ENCODE measurements at places on chromosomes 12 and 14. TPM values are rescaled to one million over a fixed set of nuclear protein-coding genes. Genes with fewer than 3 reads are reported as not detected.

The KIF26A gene
- polyA plus RNA-seq = 10.0 TPM

The NCAPD2 gene
- polyA plus RNA-seq = 38.5 TPM

- no peak for DNase-seq
Observed at GRCh38 chr14:104303705-104304425, 165.5 kb downstream of the KIF26A start.

The C1R gene
- polyA plus RNA-seq = 99.1 TPM

GRCh38 chr12:104183443-104183842 is 32.1 kb upstream of the TXNRD1 start:
- DNase-seq = no peak

DNA sequence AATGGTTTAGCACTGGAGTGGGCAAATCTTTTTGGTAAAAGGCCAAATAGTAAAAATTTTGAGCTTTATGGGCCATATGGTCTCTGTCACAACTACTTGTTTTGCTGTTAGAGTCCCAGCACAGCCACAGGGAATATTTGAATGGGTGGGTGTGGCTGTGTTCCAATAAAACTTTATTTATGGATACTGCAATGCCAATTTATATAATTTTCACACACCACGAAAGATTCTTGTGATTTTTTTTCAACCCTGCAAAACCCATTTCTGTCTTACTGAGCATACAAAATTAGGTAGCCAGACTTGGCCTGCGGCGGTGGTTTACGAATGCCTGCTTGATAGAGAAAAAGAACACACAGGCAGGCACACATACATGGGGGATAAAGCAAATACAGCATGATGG is 28.3 kb downstream of the TMEM120B start:
- no peak for DNase-seq

- no peak for DNase-seq
Observed at GRCh38 chr12:13627536-13627935, 353.9 kb downstream of the GRIN2B start.

The ADSS1 gene
- polyA plus RNA-seq = 29.1 TPM

The TCHP gene
- polyA plus RNA-seq = 24.7 TPM

DNA sequence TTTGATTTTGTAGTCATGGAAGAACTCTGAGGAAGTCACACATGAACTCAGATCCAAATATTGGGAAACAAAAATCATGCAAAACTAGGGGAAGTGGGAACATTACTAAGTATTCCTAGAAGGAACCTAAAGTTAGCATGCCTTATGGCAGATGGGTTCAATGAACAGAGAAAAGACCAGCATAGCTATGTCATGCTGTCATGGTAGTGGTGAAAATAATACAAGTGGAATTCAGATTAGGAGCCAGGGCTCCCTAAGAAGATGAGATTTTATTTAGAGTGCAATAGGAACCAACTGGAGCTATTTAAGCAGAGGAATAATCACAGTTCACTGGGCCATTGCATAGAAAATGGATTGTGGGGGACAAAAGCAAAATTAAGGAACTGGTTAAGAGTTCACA is 134.0 kb downstream of the DIO2 start:
- DNase-seq = no peak

The KCNK10 gene
- 0.06 TPM for polyA plus RNA-seq

The PLEKHG3 gene
- polyA plus RNA-seq = 18.7 TPM
